ENCODE measurements at places on chromosomes 13 and 19.

GRCh38 chr19:44113138-44113783 is at the start of gene ZNF225:
ZNF225 (plus strand) TSS chr19:44113399; CDS start chr19:44115828, 2,429 bp downstream.
- peak; percentile 69 for DNase-seq

- no peak for DNase-seq
These were observed 4.7 kb downstream of the RTN2 start for GRCh38 chr19:45492137-45492626.

DNA sequence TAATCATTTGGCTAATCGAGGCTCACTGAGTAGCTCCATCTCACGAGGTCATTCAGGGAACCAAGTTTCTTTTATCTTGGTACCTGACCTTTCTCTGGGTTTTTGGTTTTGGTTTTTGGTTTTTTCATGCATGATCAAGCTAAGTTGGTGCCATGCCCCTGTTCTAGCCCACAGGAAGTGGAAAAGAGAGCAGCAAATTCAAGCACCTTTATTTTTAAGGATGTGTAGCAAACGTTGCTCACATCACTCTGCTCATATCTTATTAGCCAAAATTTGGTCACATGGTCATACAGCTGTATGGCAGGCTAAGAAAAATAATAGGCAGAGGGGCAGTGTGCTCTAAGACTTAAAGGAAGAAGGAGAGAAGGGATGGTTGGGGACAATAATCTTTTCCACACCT is 593.5 kb downstream of the DIAPH3 start:
- no peak for DNase-seq

DNA sequence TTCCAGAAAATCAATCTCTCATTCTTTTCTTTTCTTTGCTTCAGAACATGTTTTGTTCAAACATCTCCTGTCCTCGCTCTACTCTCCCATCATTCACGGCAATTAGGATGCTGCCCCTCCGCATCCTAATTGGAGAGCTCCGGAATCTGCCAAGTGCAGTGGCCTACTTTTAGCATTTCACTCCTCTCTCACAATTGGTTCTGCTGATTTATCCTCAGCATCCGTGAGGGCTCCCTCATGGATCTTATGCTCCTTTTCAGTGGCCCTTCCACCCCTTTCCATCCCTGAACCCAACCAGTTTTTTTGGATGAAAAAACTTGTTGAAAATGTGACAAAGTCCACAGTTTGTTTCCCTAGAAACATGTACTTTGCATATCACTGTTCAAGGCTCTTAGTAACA is 22.4 kb downstream of the AMER2 start:
- DNase-seq: no peak

DNA sequence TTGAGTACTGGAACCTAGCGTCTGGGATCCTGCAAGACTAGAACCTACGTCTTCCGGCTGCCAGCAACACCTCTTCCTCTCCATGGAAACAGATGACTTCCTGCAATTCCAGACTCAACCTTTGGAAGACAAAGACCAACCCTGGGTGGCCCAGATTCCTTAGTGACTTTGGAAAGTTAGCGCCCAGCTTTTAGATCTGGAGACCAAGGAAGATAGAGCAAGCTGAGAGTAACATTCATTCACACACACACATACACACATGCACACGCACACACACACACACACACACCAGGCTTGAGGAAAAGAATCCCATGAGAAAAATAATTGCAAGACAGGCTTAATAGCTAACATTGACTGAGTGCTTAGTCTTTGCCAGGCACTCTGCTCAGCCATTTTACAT is 788.9 kb downstream of the UQCRFS1 start:
- no peak for DNase-seq

DNA sequence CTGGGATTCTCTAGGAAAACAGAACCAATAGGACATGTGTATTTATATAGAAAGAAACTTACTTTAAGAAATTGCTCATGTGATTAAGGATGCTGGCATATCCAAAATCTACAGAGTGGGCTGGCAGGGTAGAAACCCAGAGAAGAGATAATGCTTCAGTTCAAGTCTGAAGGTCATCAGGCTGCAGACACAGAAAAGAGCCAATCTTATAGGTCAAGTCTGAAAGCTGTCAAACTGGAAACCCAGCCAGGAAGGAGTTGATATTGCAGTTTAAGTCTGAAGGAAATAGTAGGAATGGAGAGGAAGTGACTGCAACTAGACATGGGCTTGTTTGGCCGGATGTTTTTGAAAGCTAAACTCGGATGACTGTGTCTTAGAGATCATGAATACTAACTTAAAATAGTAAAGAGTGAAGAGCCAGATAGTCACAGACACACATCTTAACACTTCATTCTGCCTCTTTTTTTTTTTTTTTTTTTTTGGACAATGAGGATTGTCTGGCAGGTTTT is 125.3 kb upstream of the GPC6 start:
- DNase-seq: no peak

DNA sequence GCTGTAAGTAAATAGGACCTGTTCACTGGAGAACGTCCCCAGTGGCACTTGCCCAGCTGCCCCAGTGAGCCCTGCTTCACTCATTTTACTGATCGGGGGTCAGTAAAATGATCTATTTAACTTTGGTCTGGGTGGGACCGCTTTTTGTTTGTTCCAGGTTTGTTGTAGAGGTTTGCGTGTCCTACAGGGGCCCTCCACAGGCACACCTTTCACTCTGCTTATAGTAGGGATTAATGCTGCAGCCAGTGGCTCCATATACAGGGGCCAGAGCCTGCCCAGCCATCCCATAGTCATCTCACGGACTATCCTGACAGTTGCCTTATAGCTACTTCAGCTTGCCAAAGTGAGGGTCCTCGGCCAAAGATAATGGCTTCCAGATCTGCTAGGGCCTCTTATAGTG is 104.1 kb downstream of the DNAJC3 start:
- DNase-seq: no peak

- no peak for DNase-seq
These were observed 187.6 kb downstream of the TUBA3C start for GRCh38 chr13:18993884-18994660.

DNA sequence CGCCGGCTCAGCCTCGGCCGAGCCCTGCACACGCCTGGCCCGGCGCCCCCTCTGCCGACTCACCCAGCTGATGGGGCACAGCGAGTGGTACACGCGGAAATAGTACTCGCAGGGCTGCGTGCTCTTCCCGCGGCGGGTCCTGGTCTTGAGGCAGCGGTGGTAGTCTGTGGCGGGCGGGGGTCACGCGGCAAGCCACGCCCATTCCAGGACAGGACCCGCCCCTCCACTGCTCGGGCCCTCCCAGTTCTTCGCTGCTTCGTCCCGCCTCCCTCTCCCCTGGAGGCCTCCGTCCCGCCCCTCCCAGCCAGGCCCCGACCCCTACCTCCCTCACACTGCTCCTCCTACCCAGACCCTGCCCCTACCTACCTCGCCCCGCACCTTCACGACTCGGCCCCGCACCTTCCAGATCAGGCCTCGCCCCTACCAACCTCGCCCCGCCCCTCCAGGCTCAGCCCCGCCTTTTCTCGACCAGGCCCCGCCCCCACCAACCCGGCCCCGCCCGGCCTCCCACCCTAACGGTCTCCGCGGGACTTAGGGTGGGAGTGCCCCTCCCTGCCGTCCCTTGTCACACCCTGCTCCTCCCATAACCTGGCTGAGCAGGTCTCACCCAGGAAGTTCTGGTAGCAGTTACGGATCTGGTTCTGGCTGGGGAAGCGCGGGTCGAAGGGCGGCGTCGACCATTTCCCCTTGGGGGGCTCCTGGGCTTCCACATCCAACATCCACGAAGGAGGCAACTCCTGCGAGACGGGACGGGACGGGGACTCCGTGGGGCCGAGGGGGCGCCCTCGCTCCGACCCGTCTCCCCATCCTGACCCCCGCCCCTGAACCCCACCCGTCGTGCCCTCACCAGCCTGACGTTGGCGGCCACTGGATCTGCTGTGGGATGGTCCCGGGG is 469 bp downstream of the COX6B2 start:
- peak; percentile 31 for DNase-seq

GRCh38 chr19:52957591-52957990 is 5.1 kb downstream of the ZNF816 start:
- DNase-seq: no peak

GRCh38 chr19:12782424-12783290 is 7.3 kb upstream of the HOOK2 start:
- peak; percentile 80 for DNase-seq

DNA sequence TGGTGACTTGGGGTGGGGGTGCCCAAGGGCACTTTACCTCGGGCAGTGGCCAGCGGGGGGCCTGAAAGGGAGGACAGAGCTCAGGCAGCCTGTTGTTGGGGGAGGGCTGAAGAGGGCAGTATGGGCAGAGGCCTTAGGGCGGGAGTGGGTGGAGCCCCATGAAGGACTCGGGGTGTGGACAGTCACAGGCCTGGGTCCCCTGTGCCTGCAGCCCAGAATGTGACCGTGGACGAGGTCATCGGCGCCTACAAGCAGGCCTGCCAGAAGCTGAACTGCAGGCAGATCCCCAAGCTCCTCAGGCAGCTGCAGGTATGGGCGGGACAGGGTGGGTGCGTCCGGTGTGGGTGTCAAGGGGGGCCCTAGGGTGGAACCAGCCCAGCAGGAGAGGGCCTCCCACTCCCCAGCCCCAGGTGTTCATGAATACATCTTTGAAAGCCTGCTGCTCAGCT is 22.5 kb downstream of the NKPD1 start:
- no peak for DNase-seq

- DNase-seq: no peak
These were observed 21.4 kb downstream of the DNAJC15 start for GRCh38 chr13:43044720-43045301.

DNA sequence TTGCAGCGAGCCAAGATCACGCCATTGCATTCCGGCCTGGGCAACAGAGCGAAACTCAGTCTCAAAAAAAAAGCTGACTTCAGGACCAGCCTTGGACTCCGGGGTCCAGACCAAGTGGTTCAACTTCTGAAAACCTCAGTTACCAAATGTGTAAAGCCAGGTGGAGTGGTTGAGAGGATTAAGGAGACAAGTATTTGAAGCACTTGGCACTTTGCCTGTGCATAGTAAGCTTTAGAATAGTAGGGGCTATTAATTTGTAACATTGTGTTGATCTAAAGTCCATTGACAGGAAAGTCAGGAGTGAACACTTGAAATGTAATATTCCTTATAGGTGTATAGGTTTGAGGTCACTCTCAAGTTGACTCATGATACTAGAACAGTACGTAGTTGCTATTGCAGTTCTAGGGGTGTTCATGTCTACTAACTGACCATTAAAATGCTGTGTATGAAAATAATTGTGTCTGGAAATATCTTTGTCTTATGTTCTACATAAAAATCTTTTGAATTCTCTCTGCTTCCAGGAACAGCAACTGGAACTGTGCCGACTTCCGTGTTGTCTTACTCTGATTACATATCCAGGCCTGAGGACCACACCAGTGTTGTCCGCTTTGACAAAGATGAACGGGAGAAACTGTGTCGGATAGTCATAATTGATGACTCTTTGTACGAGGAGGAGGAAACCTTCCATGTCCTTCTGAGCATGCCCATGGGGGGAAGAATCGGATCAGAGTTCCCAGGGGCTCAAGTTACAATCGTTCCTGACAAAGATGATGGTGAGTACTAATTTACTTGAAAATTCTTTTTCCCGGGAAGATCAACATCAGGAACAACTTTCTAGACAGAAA is 97.4 kb downstream of the FREM2 start:
- no peak for DNase-seq

GRCh38 chr19:30390356-30390988 is 18.3 kb downstream of the ZNF536 start:
- no peak for DNase-seq

DNA sequence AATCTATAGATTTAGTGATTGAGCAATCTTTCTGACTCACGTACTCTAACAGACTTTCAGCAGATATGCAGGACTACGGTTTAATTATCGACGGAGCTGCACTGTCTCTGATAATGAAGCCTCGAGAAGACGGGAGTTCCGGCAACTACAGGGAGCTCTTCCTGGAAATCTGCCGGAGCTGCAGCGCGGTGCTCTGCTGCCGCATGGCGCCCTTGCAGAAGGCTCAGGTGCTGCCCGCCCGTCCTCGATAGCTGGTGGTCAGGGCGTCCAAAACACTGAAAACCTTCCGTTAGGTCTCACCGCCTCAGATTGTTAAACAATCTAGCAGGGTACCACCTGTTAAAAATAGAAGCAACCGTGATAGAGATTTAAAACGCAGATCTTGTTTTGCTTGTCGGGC is 113.2 kb upstream of the MCF2L start:
- no peak for DNase-seq

DNA sequence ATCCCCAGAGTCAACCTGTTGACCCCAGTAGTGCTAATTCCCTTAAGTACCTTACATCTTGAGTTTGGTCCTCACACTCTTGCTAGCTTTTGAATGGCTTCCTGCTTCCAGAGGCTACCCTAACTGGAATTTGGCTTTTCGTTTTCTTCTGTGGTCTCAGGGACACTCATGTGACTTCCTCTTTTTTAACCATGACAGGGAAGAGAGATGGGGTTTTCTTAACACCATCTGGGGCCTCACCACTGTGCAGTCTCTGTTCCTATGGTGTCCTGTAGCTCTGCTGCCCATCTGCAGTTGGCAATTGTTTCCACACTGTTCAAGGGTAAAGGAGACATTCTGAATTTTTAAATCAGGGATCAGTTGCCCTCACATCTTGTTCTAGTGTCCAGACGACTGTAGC is 66.7 kb downstream of the SLC10A2 start:
- no peak for DNase-seq

- no peak for DNase-seq
These were observed 7.7 kb downstream of the ATP13A1 start for GRCh38 chr19:19655641-19656343.

- no peak for DNase-seq
These were observed 7.3 kb downstream of the LYL1 start for GRCh38 chr19:13095393-13095784.

DNA sequence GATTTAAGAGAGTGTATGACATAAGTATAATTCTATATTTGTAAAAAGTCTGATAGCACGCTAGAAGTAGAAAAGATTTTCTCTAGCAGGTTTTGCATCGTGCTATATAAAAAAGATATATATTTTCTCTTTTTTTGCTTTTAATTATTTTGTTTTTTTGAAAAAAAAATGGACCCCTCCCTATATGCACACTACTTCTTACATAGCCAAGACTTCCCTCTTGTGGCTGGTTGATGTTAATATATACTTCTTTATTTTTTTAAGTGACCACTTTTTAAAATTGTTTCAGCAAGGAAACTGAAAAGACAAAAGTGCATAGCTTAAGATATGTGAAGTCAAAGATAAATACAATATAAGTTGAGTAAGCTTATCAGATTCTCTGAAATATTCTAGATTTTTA is 1202.8 kb downstream of the DIAPH3 start:
- DNase-seq: no peak

All from stimulated activated CD8-positive, alpha-beta memory T cell treated with anti-CD3 and anti-CD28 coated beads, Interleukin-7, amount 100 ng/mL, for 1 hour (primary cell).